AG09309 (cell line): ENCODE measurements at places on chromosomes 11 and 22.

GRCh38 chr11:13479688-13480087 lies 16.1 kb downstream of the PTH start:
- DNase-seq = no peak

DNA sequence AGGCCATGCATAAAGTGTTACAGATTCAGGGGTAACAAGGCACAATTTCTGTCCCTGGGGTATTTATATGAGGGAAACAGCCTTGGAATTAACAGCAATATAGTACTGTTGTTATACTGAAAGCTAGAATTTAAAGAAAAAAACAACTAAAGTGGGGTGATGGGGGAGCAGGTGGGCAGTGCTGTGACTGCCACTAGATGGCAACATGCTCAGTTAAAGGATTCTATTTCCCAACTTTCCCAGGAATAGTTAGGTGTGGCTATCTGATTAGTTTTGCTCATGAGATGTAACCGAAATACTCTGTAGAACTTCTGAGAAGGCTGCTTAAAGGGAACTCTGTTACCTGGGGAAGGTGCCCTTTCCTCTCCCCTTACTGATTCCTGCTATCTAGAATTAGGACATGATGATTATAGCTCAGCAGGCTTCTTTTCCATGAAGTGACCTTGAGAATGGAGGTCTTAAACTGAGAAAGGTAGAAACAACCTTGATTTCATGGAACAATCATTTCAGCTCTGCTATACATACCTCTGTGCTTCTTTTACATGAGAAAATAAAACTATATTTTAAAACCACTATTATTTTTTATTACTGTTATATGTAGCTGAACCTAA lies 102.6 kb downstream of the RELT start:
- DNase-seq = no peak

- no peak for DNase-seq
Observed at GRCh38 chr11:57513911-57514537, 1.5 kb downstream of the SLC43A1 start.

DNA sequence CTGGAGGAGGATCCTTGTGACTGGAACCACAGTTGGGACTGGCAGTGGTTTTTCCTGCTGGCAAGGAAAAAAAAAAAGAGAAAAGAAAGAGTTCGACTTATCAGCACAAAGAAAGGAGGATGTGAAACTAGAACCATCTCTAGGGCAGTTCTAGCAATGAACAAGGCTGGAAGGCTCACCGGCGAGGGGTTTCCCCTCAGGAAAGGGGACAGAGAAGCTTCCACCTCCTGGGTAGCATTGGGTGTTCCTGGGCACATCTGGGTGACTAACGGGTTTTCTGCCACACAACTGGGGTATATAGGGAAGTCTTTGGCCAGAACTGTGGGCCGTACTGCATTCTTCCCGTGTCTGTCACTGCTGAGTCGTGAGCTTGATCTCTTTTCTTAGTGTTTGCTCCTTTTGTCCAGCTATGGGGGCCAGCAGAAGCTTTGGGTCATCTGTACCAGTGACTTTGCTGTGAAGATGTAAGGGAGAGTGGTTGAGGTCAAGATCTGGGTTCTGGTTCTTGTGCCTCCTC lies 109.4 kb upstream of the OR4B1 start:
- no peak for DNase-seq

- DNase-seq = no peak
Observed at GRCh38 chr11:109196016-109196415, 226.0 kb upstream of the C11orf87 start.

DNA sequence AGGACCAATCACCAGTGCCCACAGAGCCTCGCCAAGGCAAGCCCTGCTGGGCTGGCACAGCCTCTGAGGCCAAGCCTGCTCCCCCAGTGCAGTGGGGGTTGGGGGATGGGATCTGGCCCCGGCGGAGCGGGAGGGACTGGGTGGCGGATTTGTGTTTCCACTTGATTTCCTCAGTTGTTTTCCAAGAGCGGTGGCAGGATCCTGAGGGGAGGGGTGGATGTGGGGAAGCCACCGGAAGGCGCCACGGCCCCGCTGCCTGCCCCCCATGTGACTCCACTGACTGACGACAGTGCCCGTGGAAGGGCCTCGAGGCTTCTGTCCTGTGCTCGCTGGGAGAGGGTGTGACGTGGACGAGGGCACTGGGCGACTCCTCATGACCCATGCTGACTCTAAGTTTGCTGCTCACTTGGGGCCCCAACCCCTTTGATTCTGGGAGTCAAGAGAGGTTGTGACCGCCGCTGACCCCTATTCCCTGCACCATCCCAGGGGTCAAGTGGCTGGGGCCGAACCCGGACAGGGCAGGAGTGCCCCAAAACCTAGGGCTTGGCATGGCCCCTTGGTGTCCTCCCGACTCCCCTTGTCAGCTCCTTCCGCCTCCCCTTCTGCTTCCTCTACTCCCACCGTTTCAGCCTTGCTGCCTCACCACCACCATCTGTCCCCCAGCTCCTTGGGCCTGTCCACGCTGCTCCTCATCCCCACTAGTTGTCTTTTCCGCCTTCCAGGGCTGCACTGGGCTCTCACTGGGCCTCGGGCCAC lies 23.5 kb upstream of the PICK1 start:
- DNase-seq = no peak

- no peak for DNase-seq
Observed at GRCh38 chr11:37788141-37788877, 1190.3 kb upstream of the RAG2 start.

- DNase-seq = no peak
Observed at GRCh38 chr11:77473801-77474683, at the start of gene PAK1. TSS of gene PAK1 (minus strand) at chr11:77474094. CDS start at chr11:77392520, 81,574 bp downstream.

GRCh38 chr11:76589964-76590950 lies 80.3 kb downstream of the LRRC32 start:
- DNase-seq = no peak

- DNase-seq = no peak
Observed at GRCh38 chr11:102276362-102276761, 40.9 kb upstream of the BIRC3 start.

DNA sequence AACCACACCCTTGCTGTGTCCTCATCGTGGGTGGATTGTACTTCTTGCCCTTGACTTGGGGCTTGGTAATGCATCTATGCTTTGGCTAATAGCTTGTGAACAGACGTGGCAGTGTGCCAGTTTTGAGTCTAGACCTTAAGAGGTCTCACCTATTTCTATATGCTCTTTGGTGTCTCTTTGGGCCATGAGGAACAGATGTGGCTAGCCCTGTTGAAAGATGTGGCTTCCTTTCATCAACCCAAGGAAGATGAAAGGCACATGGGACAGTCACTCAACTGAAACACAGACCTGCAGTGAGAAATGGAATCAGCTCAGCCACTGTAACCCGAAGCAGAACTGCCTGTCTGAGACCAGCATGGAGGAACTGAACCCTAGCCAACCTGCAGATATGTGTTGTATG lies 7.9 kb upstream of the NELL1 start:
- no peak for DNase-seq

DNA sequence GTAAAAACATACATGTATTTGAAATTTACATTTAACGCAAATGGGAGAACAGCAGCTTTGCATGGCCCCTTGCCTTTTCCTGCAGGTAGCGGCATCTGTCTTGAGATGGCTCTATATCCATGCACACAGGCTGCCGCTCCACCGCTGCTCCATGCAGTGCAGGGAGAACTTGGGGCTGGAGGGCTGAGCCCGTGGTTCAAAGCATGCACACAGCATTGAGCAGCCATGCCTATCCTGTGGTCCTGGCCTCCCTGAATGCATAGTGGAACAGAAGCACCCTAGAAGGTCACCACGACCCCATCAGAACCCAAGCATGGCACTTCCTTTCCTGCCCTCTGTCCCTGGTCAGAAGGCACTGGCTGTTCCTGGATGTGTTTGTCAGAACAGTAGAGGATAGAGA lies 35.0 kb upstream of the TP53I11 start:
- DNase-seq = no peak

DNA sequence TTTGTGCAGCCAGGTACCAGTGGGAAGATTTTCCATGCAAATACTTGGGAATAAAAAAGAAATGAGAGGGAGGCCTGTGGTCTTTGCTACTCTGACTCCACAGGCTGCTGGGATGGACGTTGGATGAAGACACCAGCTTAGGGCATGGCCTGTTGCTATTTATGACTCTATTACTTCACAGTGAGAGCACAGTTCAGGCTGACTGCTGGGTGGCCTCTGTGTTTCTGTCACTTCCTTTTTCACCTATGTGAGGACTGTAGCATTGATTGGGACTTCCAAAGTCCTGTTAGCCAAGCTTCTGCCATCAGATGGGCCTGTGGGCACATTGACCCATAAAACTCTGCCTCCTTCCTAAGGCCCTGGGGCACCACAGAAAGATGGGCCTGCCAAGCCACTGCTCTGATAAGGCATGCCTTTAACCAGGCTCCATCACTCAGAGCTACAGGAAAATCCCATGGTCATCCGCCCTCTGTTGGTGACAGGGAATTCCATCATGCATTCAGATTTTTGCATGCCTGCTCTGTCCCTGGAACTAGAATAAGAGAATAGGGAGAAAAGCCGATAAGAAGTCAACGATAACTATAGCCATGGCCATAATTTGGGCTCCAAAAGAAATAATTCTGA lies 64.6 kb downstream of the KCNJ1 start:
- DNase-seq = no peak

DNA sequence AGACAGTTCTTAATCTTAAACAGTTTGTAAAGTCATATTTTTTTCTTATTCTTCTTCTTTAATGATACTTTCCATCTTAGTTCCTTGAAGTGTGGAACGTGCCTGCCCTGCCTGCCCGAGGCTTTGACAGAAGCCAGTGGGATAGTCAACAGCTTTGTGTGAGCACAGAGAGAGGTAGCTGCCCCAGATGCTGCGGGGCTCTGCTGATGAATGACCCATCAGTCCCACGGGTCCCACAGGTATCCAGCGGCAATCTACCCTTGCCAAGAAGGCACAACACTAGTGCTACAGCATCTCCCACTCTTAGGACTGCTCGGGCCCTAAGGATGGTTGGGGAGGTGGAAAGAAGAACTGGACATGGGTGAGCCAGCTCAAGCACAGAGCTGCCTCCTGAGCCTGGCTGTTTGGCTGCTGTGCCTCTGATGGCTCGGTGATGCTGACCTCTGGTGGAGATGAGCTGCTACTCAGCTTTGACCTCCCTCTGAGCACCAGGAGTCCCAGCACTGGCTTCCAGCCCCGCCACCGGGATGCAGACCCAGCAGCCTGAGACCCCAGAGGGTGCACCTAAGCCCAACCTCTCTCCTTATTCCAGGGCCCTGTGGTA lies 11.8 kb upstream of the APLNR start:
- DNase-seq = peak; percentile 33

GRCh38 chr11:107722662-107723061 lies 10.8 kb upstream of the SLN start:
- no peak for DNase-seq

DNA sequence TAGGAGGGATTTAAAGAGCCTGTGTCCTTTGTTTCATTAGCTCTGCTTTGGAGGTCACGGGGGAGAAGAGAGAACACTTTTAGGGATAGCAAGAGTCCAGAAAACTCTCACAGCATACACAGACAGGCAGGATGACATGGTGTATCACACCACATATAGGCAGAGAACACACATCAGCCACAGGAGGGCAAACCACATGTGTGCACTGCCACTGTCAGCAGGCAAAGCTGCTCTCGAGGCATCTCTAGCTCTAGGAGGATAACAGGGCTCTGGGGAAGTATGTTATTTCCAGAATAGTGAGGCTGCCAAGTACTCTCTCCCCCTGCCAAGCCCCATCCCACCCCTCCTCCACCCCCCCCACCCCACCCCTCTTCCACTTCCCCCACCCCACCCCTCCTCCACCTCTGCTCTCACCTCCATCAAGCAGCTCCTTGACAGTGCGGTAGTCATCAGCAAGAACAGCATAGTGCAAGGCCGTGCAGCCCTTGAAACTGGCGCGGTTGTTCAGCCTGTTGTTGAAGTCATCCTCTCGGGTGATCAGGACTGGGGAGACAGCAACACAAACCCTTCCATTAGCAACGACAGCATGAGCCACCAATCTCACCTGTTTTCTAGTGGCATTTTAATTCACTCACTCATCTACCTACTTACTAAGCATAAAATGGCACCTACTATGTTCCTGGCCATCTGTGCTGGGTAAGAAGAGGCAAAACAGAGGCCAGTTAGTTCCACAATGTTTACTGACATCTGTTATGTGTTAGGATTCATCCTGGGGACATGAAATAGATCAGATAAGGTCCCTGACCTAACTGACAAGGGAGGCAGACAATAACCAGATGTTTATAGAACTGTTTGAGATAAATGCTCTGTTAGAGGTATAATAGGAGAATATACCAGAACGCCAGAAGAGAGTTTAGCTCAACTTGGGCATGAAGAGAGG lies 75.6 kb downstream of the CLPB start:
- no peak for DNase-seq

- DNase-seq = no peak
Observed at GRCh38 chr11:69402251-69402887, 79.1 kb upstream of the LINC01488 start.

GRCh38 chr11:75924966-75925784 lies 110.2 kb downstream of the UVRAG start:
- no peak for DNase-seq

DNA sequence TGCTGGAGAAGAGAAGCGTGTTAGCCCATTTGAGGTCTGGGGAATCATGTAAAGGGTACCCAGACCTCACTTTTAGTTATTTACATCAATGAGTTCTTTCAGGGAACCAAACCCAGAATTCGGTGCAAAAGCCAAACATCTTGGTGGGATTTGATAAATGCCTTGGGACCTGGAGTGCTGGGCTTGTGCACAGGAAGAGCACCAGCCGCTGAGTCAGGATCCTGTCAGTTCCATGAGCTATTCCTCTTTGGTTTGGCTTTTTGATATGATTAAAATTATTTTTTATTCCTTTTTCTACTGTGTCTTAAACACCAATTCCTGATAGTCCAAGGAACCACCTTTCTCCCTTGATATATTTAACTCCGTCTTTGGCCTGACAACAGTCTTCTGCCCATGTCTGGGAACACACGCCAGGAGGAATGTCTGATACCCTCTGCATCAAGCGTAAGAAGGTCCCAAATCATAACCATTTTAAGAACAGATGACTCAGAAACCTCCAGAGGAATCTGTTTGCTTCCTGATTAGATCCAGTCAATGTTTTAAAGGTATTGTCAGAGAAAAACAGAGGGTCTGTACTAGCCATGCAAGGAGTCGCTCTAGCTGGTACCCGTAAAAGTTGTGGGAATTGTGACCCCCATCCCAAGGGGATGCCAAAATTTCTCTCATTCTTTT lies 65.2 kb downstream of the ALX4 start:
- no peak for DNase-seq

GRCh38 chr11:93410441-93410840 lies 79.9 kb downstream of the DEUP1 start:
- no peak for DNase-seq

- peak; percentile 59 for DNase-seq
Observed at GRCh38 chr22:35914665-35915476, 113.8 kb downstream of the RBFOX2 start.

DNA sequence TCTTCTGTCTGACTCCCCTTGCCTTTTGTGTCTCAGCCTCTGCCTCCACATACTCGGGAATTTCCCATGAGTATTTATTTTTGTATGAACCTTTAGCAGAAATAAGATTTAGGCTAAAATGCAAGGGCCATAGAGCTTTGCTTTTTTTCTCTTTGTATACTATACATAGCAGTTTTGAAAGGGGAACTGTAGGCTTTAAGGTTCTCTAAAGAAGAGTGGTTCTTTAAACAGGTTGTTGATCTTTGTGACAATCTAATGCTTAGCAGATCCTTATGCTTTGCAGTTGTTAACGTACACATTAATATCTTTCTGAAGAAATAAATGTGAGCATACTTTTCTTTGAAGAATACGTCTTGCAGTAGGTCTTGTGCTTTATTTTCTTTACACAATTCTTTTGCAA lies 35.0 kb downstream of the TBCEL start:
- DNase-seq = no peak
